ENCODE measurements at places on chromosomes 4 and X.

GRCh38 chr4:1516261-1516660 lies 110.0 kb upstream of the NKX1-1 start:
- DNase-seq: no peak

DNA sequence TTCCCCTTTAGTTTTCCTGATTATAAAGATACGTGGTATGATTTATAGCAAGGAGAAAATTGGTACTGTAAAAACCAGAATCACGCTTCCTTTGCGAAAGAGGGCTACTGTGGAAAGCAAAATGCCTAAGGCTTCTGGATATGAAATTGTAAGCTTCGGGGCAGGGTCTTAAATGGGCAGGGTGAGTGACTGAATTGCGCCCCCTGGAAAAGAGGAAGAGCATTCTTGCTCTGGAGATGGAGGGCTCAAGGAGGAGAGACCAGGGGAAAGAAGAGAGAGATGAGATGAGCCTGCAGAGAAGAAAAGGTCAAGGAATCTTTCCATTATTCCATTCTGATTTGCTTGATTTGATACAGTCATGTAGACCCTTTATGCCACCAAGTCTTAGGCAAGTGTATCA lies 13.1 kb upstream of the ETNPPL start:
- DNase-seq: no peak

DNA sequence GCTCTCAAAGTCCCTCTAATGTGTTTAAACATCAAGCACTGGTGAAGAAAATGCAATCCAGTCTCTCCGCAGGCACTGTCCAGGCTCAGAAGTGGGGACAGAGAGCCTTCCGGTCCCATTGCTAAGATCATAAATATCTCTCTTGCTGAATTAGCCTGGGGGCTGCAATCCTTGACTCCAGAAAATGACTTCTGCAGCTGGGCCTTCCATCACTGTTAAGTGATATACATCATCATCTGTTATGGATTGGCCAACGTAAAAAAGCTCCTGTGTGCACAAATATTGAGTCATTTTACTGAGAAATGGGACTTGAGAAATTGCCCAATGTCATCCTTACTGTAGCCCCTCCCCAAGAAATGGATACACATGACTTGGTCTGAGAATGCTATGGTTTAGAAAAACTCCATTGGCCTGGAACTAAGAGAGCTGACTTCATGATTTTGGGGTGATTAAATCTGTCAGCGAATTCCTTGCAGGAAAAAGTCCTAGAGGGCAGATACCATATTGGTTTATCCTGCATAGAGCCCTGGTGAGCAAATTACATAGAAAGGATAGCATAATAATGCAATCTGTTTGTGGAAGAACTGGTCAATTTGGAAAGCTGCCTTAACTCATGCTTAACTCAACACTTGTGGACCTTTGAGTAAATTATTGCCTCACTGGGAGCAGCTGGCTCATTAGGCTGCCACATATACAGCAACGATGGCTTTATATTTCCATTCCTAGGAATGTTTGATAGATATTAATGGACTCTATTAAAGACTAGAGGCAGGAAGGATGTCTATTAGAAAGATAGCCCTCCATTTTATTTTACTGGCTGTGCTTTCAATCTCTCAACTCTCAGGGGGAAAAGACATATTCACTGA lies 346.1 kb downstream of the GBA3 start:
- peak; percentile 28 for DNase-seq

DNA sequence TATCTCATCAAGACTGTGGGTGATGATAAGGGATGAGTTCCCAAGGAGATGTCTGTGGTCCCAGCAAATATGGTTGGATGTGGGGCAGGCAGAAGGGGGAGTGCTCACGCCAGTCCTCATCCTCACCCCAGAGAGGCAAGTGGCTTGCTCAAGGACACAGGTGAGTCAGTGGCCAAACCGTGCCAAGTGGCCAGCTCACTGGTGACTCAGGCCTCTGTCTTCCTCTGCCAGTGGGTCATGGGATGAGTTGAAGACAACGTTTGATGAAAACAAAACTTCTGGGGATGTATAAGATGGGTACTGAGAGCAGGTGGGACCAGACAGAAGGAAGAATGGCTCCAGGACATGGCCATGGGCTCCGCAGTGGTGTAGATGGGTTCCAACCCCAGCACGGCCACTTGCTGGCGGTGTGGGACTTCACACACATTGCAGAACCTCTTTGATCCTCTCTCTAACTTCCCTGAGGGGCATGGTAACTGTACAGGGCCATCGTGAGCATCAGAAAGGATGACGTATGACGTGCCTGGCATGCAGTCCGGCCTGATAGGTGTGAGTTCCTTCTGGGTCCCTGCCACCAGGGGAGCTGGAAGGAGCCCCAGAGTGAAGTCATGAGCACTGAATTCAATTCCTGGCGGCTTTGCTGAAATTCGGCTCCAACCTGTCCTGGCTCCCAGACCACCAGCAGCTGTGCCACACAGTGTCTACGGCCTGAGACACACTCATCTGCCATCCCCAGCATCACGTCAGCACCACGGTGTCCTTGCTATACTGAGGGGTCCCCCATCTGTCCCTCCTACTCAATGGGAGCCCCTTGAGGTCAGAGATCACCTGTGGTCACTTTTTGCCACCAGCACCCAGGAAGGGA lies 41.3 kb upstream of the GPR78 start:
- no peak for DNase-seq

DNA sequence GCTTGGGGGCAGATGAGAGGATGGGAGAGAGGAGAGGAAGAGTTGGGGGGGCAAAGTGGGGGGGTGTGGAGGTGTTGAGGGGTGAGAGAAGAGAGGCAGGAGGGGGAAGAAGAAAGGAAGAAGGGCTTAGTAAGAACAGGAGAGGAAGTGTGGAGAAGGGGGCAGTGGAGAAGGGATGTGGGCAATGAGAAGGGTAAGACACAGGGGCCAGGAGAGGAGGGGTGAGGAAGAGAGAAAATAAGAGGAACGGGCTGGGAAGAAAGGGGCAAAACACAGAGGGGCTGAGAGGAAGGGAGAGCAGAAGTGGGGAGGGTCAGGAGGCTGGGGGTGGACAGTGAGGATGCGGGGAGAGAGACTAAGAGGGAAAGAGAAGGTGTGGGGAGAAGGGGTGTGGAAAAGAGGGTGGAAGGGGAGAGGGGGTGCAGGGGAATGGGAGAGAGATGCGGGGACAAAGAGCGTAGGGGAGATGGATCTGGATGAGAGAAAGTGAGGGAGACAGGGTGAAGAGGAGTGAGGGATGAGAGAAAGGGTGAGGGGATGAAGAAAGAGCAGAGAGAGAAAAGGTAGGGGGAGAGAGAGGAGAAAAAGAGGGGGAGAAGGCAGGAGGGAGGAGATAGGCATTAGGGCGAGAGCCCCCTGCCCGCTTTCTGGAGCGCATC lies 12.9 kb downstream of the SH3KBP1 start:
- DNase-seq: no peak

- no peak for DNase-seq
These were observed 73.1 kb upstream of the FMR1 start for GRCh38 chrX:147838465-147839131.

DNA sequence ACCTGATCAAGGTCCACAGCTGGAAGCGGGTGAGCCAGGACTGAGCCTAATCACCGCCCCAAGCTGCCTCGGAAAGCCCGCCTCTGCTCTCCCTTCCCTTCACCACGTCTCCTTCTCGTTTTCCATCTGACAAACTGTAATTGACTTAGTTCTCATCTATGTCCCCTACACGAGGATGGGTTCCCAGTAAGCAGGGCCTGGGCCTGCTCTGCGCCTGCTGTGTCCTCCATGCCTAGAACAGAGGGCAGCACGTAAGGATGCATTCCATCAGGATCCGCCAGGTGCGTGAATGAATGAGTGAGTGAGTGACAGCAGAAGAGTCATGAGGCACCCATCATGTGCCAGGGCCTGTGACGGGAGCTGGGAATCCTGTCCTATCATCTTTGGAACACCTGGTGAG lies 86.7 kb downstream of the JAKMIP1 start:
- DNase-seq: no peak

DNA sequence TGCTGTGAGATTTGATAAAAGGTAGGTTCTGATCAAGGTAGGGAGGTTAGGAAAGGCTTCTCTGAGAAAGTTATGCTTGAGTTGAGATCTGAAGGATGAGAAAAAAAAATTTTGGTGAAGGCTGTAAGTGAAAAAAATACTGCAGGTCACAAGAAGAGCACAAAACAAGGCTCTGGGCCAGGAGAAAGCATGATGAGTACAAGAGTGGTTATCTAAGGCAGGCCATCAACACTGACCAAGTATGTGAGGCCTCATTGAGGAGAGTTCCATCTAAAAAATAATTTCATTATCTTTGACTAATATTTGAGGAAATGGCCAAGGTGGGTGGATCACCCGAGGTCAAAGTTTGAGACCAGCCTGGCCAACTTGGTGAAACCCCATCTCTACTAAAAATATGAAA lies 71.6 kb upstream of the SLC4A4 start:
- no peak for DNase-seq

- DNase-seq: no peak
These were observed 72.2 kb upstream of the KLF3 start for GRCh38 chr4:38591617-38592337.

DNA sequence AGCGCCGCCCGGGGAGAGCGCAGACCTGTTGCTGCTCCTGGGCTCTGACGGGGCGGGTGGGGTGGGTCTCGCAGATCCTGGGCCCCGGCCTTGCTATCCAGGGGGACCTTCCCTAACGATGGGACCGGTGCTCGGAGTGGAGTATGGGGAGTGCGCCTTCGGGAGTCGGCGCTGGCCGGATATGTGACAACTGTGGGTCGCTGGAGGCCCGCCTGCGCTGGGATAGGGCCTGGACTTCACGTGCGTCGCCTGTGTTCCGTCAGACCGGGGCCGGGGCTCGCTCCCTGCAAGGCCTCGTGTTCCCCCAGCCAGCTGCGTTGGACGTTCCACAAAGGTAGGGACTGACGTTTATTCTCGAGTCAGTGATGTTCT lies 1.3 kb downstream of the TBL1X start:
- no peak for DNase-seq

DNA sequence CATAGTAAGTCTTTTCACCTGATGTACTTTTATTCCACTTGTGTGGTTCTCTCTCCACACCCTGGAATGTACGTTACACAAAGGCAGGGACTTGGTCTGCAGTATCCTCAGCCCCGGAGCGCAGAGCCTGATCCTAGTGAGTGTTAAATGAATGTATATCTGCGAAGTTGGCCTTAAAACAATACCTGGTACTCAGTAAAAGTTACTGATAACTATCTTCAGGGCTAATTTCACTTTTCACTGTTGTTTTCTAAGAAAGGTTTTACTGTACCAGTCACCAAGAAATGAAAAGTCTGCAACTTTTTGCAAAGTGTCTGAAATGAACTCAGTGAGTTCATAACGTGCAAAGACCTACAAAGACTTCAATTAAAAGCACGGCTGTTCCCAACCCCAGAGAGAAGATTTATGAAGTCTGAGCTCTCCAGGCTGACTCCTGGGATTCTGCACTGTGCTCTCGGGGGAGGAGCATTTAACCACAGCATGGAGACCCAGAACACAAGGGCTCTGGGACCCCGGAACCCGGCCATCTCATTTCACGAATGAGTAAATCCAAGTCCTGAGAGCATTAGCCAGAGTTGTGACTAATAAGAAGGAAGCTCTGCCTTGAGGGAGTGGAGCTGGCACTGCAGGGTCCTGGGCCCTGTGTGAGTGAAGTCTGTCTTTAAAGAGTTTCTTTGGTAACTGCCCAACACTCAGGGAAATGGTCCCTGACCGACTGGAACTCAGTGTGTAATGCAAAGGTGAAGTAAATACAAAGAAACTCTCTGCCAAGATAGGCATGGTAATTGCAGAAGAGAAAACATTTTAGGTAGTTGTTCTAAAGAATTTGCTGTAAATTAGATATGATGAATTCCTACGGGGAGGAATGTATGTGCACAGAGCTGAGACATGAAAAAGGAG lies 165.8 kb downstream of the NSUN7 start:
- DNase-seq: no peak

GRCh38 chr4:168291242-168291641 lies 27.3 kb downstream of the DDX60 start:
- no peak for DNase-seq

- no peak for DNase-seq
These were observed 394.6 kb downstream of the SPOCK3 start for GRCh38 chr4:166839615-166840251.

DNA sequence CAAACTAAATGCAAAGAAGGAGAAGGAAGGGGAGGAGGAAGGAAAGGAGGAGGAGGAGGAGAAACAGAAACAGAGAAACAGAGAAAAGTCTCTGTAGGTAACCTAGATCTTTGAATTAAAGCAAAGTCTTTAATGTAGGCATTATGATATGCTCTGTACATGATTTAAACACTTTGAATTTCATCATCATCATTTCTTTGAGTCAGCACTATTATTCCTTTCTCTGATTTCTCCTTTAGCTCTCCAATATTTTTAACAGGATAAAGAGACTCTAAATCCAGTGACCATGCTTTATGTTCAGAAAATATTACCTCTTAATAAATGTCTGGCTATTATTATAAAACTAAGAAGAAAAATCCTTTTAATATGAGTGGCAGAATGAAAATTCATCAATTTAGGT lies 124.3 kb downstream of the ANTXR2 start:
- DNase-seq: no peak

GRCh38 chr4:165514739-165515138 lies 135.9 kb downstream of the CPE start:
- DNase-seq: no peak

DNA sequence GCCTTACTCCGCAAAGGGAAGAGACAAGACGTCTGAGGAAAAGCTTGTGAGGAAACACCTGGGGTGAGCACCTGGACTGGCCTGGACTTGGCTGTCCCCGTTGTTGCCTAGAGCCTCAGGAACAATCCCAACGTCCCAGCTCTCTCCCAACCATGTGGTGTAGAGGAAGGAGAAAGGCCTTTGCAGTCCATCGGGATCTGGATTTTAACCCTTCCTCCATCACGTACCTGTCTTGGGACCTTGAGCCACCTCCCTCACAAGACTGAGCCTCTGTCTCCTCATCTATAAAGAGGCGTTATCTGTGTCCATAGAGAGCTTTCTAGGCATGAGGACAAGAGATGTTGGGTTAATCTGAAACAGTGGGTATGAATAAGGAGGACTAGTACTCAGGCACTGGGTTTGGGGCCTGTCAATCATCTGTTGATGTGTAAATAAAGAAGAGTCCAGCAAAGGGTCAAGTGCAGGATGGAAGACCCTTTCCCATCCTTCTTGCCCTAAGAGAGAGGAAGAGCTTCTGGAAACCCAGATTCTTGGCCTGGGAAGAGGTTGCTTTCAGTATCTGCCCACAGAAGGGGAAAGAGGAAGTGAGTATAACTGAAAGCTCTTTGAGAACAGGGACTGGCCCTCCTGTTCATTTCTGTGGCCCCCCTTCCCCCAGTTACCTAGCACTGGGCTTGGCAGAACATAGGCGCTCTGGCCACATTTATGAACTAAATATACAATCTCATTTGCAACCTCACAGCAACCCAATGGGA lies 137.1 kb downstream of the PJA1 start:
- DNase-seq: no peak

DNA sequence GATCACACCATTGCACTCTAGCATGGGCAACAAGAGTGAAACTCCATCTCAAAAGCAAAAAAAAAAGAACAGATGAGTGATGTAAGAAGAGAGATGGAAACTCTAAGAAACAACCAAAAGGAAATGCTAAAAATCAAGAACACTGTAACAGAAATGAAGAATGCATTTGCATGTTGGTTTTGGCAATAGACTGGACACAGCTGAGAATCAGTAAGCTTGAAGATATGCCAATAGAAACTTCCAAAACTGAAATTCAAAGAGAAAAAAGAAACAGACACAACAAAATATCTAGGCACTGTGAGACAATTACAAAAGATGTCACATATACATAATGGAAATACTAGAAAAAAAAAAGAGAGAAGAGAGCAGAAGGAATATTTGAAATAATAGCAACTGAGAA lies 93.7 kb downstream of the BEND2 start:
- no peak for DNase-seq

- no peak for DNase-seq
These were observed 53.1 kb upstream of the HGFAC start for GRCh38 chr4:3388471-3389232.

GRCh38 chrX:111123606-111124179 lies 27.7 kb downstream of the PAK3 start:
- no peak for DNase-seq

All from NCI-H2081 treated with DMSO at 0.1 percent for 48 hours (cell line).